ENCODE measurements at places on chromosomes 16 and 17.
A peak's percentile ranks its signal among the peaks of the same experiment; 100 is the strongest.

DNA sequence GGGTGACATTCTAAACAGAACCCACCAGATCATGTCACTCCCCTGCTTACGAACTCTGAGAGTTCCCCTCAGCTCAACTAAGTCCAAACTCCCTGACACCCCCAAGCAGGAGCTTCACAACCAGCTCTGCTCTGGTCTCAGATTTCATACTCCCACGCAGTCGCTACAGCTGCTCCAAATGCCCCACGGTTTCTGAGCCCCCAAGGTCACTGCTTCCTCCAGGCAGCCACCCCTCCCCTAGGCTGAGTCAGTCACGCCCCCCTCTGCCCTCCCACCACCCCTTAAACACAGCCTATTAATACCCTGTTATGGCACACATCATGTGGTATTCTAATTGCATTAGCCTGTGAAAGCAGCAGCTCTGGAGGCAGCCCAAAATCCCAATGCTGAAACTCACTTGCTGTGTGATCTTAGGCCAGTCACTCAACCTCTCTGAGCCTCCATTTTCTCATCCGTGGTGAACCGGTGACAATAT, 51.5 kb downstream of the GSG1L start:
- peak; percentile 94 for DNase-seq

GRCh38 chr17:28937044-28937729, 14.1 kb downstream of the PHF12 start:
- DNase-seq: no peak

DNA sequence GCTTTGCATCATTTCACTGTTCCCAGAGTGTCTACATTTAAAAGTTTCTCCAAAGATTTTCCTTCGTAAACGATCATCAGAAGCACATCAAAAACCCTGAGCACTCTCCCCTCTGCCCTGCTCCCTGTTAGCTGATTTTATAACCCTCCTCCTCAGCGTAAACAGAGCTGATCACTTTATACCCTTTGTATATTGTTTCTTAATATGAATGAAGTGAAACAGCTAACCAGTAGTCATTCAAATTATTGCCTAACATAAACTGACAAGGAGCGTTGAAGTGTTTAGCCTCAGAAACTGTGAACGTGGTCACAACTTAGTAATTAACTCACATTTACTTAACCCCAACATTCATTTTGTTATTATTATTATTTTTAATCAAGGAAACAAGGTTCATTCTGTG, 160.0 kb upstream of the FOXF1 start:
- DNase-seq: no peak

DNA sequence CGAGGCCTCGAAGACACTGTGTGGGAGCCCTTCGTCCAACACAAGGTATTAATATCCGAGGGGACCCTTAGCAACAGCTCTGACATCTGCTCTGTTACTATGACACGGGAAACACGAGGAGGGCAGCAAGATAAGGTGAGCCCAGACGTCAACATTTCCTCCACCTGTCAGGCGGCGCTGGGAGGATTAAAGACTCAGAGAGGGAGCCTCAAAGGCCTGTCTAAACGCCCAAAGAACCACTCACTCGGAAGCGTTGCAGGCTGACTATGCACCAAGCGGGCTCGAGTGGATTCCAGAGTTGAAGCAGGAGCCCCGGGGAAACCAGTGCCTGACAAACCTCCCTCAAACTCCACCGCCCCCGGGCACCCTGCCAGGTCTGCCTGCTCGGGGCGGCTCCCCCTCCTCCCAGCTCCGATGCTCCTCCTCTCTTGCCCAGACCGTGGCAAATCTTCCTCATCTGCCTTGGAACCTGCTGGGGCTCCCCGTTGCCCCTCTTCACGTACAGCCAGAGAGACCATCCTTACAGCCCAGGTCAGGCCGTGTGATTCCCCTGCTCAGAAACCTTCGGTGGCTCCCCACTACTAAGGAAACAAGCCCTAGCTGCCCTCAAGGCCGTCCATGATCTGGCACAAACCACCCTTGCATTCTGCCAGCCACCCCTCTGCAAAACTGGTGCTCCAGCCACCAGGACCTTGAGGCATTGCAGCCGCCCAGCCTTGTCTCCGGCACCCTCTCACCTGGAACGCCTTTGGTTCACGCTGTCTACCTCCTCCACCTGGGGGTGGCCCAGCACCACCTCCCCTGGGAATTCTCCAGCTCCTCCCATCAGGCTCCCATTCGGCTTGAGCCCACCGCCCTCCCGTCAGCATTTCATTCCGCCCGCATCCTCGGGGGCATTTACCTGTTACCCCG, 16.2 kb downstream of the RPH3AL start:
- no peak for DNase-seq

DNA sequence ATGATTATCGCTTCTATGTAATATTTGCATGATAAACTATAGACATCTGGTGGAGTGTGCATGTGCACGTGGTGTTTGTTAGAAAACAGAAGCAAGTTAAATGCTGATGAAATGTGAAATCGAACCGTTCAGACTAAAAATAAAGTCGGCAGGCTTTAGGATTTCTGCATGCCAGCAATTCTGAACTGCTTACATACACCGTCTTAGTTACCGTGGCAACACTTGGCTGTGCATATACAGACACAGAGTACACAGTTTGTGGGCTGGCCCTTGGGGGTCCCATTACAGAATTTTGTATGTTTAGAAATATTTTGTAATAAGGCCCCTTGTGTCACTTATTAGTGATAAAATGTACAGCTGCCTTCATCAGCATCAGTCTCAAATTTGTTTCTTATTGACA, 605.5 kb downstream of the RBFOX1 start:
- no peak for DNase-seq

DNA sequence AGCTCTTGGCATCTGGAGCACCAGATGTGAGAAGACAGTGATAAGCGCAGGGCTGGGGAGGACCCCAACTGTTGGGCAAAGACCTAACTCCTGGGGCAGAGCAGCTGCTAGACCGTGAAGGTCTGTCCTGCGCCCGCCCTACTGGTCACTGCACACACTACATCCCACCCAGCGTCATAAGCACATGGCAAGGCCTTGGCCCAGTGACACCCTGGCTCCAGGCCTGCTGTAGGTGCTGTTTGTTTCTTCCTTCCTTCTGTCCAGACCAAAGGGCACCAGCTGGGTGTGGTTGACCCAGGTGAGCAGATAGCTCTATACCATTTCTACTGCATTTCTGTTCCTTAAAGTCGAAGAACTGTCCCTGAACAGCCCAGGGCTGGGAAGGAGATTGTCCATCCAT, 6.4 kb downstream of the TRPV3 start:
- DNase-seq: no peak

Measured in kidney (tissue), 22 donors.